ENCODE measurements at places on chromosomes 16 and 17.

DNA sequence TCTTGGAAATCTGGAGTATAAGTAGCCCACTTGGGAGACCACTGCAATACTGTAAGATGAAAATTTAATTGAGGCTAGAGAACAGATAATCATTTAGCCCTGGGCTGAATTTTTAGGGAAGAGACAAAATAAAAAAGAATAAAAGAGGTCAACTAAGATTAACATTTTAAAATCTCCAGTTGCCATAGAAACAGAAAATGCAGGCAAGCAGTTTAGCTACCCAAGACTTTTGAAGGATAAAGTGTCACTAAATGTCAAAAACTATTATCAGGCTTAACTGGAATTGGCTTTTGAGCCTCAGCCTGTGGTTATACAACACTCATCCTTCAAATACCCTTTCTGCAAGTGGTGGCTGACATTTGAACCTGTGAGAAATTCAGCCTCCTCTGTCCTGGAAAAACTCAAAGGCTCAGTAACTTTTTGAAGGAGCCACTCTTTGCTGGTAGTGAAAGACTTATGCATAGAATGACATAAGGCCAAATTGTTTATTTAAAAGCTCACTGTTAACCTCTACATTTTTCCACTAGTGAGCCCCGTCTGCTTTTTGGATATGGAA is 220.7 kb upstream of the KCNJ16 start:
- no peak for DNase-seq

GRCh38 chr16:2426941-2427361 is 2.3 kb upstream of the CCNF start:
- no peak for DNase-seq

DNA sequence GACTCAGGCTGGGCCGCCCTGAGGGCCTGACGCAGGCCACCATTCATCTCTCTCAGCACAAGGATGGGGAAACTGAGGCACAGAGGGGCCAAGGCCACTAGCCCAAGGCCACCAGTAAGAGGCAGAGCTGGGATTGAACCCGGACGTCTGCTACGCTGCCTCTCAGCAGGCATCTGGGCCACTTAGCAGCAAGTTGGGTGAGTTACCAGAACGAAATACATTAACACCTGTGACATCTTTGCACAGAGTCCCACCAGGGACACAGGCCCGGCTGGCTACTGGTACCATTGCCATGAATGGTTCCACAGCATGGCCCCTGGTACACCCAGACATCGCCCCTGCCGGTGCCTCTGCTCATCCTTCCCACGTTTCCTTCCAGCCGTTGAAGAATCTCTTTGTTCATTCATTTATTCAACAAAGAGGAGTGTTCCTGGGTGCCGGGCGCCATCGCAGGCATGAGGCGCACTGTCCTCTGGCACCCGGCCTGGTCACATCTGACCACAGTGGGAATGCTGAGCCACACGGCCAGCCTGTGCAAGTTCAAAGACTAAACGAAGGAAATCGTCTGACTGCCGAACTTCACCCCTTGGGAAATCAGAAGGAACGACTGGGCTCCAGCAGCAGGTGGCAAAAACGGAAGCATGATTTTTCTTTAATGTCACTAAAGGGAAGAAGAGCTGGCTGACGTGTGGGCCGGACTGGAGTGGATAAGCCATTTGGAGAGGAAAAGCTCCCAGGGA is 7.4 kb upstream of the ZNF469 start:
- DNase-seq = no peak

GRCh38 chr17:35892091-35893035 is 12.2 kb upstream of the CCL5 start:
- DNase-seq = no peak

GRCh38 chr16:46701615-46702014 is 12.2 kb downstream of the ORC6 start:
- DNase-seq = no peak

DNA sequence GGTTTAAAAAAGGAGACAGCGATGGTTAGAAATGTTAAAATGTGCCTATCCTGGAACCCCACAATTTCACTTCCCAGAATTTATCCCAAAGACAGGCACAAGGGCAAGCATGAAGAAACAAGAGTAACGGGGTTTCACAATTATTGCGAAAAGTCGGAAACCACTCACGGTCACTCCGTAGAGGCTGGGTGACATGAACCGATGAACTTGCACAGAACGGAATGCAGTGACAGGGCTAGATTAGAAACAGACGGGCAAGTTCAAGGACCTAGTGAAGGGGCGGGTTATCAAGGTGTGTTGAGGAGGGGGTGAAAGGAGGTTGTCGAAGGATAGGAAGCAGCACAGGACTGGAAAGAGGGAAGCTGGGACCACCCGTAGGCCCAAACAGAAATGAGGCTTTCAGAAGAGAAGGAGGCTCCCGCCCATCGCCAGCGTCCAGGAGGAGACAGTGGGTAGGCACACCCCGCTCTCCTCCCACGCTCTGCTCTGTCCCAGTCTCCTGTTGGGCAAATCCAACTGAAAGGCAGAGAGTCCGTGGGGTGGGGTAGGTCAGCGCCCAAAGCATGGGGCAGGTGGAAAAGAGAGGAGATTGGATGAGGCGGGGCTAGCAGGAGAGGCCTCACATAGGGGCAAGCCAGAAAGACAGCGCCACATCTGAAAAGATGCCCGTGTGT is 47.4 kb upstream of the JPH3 start:
- DNase-seq = no peak

DNA sequence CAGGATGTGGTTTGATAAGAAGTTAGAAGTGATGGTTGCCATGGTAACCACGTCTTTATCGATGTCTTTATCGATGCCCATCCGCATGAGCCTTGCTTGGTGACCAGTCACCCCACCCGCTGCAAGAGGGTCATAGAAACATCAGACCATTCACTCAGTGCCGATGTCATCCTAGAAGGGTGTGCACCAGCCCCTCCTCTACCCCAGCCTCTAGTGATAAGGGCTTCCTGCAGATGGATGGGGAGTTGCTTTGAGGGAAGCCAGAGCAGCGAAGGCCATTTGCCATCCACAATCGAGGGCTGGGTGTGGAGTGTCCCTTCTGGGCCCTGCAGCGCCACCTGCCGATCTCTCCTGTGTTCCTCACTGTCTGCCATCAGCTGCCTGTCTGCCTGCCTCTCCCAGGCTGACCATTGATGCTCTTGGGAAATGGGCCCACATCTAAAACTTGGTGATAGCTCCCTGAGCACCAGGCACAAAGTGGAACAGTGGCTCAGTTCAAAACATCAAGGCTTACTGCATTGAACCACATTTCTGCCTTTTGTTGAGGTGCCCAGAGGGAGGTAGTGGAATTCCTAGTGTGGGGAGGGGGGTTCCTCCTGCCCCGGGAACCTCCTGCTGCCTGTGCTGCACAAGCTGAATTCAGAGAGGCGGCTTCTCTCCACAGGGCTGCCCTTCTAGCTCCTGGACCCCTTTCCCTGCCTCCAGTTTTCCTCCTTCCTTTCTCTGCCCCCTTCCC is 8.9 kb downstream of the CALB2 start:
- DNase-seq = no peak

DNA sequence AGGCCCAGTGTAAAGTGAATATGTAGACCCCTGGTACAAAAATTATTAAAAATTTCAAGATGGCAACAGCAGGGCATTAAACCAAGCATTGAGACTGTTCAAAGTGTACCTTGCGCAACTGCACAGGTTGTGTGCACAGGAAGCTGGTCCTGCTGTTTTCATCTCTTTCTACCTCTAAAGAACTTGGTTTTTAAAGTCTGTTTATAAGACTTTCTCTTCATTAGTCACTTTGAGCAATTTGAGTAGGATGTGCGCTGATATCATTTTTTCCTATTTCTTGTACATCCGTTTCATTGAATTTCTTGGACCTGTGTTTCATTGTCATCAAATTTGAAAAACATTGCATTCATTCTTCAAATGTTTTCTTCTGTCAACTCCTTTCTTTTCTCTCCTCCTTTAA is 16.8 kb upstream of the PMP22 start:
- DNase-seq = no peak

GRCh38 chr17:64219571-64219970 is 43.5 kb downstream of the TEX2 start:
- DNase-seq = no peak

DNA sequence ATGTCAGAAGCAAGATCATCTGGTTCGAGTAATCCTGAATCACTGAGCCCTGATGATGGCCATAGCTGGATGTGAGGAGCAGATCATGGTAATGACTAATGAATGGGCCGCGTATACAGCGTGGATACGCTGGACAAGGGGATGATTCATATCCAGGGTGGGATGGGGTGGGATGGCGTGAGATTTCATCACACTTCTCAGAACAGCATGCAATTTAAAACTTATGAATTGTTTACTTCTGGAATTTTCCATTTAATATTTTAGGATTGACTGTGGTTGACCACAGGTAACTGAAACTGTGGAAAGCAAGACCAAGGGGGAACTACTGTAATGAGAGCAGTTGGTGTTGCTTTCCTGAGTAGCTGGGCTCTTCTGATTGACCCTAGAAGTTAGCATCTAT is 225.5 kb downstream of the STX8 start:
- peak; percentile 80 for DNase-seq

DNA sequence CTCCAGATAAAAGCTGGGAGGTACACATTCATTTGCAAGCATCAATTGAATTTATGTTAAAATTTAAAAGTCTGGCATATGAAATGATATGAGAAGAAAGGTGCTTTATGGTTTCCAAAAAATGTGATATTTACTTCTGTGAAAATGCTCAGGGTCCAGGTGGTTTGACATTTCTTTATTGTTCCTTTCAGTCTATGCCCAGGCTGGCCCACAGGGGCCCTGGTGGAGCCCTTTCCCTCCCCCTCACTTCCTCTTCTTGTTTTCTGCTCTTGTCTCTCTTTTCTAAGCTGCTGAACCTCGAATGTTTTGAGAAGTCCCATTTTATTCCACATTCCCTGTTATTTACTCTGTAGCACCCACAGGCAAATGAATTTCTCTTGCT is 127.8 kb downstream of the HS3ST3B1 start:
- DNase-seq = no peak

DNA sequence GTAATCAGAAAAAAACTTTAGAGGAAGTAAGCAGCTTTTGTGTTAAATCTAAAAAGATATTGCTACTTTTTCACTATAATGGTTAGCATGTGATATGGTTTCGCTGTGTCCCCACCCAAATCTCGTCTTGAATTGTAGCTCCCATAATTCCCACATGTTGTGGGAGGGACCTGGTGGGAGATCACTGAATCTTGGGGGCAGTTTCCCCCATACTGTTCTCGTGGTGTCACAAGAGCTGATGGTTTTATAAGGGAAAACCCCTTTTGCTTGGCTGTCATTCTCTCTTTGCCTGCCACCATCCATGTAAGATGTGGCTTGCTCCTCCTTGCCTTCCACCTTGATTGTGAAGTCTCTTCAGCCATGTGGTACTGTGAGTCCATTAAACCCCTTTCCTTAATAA is 117.1 kb downstream of the KCNJ2 start:
- no peak for DNase-seq

DNA sequence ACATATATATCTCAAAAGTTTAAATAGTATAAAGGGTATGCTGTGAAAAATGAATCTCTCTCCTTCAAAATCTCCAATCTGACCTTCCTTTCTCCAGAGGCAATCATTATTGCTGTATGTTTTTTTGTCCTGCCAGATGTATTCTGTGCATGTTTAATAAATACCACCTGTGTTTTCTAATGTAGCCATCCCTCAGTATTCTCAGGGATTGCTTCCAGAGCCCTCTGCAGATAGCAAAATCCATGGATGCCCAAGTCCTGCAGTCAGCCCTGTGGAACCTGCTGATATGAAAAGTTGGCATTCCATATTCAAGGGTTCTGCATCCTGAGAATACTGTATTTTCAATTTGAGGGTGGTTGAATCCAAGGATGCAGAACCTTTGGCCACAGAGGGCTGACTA is 42.9 kb downstream of the BPTF start:
- no peak for DNase-seq

GRCh38 chr17:9931144-9931741 is 26.2 kb upstream of the RCVRN start:
- no peak for DNase-seq

GRCh38 chr17:33750943-33751701 is 458.0 kb upstream of the ASIC2 start:
- peak; percentile 3 for DNase-seq

DNA sequence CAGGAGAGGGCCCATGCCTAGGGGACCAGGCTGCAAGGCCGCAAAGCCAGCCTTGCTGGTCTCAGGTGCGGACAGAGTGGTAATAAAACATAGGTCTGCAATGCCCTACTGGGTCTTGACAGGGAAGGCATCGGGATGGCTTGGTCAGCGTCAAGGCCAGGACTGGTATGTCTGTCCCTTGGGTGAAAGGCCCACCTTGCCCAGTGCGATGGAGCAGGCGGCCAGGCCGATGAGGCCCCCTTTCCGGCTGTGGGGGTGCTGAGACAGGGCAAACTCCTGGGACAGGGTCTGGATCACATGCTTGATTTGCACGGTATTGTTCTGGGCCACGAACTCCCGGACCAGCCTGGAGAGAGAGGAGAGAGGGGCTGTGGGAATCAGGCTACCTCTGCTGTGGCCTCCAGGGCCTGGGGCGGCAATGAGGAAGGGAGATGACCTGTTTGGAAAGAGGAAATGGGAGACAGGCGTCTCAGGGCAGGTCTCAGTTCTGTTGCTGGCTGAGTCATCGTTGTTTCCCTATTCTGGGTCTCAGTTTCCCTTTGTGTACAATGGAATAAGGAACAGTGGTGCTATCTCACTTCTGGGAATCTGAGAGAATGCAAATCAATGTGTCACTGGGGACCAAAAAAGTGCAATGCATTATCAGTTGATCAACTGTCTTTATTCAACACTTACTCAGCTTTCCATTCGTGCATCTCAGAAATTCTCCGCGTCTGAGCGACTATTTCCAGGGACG is 14.8 kb downstream of the VAC14 start:
- DNase-seq = no peak

DNA sequence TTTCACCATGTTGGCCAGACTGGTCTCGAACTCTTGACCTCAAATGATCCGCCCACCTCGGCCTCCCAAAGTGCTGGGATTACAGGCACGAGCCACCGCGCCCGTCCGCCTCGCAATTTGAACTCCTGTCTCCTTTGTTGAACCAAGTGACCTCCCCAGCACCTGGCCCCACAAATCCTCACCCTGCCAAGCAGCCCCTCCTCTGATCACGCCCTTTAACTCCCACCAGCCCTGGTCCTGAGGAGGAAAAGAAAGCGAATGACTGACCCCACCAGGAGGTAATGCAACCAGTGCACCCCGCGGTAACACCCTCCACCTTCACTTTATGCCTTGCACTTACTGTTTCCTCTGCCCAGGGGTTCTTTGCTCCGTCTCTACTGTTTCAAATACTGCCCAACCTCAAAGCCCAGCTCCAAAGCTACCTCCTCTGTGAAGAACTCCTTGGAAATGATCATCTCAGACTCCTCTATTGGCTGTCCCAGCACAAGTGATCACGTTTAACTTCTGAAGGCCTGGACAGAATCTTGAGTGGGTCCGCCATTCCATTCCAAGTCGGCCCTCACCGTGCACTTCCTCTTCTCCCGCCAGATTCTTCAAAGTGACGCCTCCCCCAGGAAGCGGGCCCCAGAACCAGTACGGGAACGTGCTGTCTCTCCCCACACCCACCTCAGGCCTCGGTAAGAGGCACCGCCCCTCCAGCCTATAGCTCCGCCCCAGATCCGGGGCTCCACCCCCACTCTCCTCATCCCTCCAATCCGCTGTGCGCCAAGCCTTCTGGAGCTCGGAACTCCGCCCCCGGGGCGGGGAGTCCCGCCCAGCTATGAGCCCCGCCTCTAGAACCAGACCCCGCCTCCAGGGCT is 4.4 kb downstream of the CD19 start:
- DNase-seq = no peak
